ENCODE measurements at places on chromosomes 7 and 10.

- no peak for DNase-seq
Measured at GRCh38 chr7:149226840-149227494, 12.5 kb upstream of the ZNF212 start.

- DNase-seq: no peak
Measured at GRCh38 chr10:78764436-78764835, 304.3 kb upstream of the ZMIZ1 start.

GRCh38 chr7:87797798-87798403, 78.3 kb downstream of the SLC25A40 start:
- peak; percentile 58 for DNase-seq

DNA sequence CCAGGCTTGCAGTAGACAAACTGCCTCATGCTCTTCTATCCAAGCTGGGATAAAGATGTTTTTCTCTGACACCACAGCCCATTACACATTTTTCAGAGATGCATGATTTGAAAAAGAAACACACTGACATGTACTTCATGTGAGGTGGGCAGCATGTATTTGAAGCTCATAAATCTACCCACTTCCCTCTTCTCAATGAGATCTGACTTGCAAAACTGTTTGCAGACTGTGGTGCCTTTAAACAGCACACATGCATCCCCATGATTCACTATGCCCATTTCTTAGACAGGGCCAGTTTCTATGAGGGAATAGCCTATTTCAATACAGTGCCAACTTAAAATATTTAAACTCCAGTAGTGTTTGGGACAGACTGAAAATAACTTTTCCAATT, 109.8 kb downstream of the GLI3 start:
- no peak for DNase-seq

GRCh38 chr7:118046086-118046485, 137.9 kb upstream of the LSM8 start:
- no peak for DNase-seq

GRCh38 chr7:73366127-73366526, 38.2 kb downstream of the FKBP6 start:
- DNase-seq: no peak

DNA sequence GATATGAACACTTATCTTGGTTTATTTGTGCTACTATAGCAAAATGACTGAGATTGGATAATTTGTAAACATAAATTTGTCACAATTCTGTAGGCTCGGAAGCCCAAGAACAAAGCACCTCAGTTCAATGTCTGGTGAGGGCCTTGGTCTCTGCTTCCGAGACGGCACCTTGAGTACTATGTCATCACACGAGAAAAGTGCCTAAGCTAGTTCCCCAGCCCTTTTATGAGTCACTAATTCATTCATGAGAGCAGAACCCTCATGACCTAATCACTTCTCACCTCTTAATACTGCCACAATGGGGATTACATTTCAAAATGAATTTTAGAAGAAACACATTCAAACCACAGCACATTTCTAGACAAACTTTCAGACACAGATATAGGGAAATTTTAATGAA, 52.0 kb upstream of the PRSS1 start:
- DNase-seq: no peak

- no peak for DNase-seq
Measured at GRCh38 chr7:22429386-22429785, 70.6 kb downstream of the STEAP1B start.

All from Panc1 (cell line).